SK-N-DZ (cell line): ENCODE measurements at places on chromosomes 11 and 22.

DNA sequence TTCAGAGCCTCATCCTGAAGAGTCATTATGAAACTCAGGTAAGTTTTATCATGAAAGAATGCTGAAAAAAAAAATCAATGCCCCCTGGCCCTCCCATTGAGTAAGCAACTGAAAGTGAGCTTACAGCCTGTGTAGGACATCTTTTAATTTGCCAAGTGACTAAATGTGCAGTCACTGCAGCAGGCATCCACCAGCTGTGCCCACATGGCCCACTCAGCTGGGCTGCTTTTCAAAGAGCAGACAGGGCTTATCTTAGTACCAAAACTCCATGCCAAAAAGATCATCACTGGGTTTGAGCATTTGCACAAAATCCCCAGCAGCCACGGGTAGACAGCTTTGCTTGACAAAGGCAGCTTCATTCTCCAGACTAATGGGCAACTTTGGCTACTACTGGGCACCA lies 709.7 kb downstream of the NTM start:
- DNase-seq: no peak

- DNase-seq: no peak
Observed at GRCh38 chr22:30968015-30968923, at the start of gene MORC2. Gene MORC2, minus strand, starts transcription at chr22:30968774. Its CDS starts 885 bp downstream, at chr22:30967889.

GRCh38 chr22:17243524-17243923 lies 24.3 kb upstream of the ADA2 start:
- DNase-seq: no peak

GRCh38 chr22:32574411-32574810 lies 99.8 kb downstream of the FBXO7 start:
- no peak for DNase-seq

GRCh38 chr11:133893381-133893780 lies 48.1 kb upstream of the SPATA19 start:
- no peak for DNase-seq
